ENCODE measurements at places on chromosomes 13 and 19. TPM values are rescaled to one million over a fixed set of nuclear protein-coding genes. Genes with fewer than 3 reads are reported as not detected.

DNA sequence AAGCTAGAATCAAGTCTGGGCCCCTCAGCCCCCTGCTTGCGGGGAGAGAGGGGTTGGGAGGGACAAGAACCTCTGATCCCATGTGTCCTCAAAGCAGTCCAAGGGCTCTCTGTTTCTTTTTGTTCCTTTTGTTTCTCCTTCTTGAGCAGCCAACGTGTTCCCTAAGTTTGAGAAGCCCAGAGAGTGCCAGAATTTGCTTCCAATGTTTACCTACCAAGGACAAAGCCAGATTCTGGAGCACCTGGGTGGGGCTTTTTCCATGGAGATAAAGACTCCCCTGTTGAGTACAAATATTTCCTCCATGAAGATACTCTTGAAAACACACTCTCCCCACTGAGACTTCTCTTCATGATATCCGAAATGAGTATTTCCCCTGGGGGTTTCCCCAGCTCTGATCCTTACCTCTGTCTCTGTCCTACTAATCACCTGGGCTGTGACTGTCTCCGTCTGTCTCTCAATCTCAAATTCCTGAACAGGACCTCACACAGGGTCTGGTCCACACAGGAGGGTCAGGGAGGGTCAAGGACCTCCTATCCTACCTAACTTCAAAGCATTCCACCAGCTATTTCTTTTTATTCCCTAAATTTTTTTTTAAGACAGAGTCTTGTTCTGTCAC is 27.4 kb downstream of the CD177 start:
- DNase-seq, result no peak

The METTL21C gene
- total RNA-seq, result not detected

The SOX1 gene
- total RNA-seq, result not detected

GRCh38 chr19:31352782-31353651 is 3.8 kb upstream of the TSHZ3 start:
- no peak for DNase-seq

DNA sequence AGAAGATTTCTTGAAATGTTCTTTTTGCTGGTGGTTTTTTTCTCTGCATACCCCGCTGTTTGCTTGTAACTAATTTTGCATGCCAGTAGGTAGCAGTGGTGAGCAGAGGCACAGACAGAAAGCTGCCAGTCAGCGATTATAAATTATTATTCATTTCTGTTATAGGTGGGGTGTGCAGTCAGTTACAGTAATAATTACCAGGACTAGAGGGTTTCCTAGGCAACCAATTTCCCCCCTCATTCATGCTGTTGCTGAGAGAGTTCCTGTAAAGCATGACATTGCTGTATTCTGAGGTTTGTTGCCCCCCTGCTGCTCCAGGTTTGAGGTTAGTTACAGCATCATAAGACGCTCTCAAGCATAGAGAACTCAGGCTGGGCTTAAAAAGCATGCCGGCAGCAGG is 104.5 kb downstream of the URI1 start:
- DNase-seq, result no peak

DNA sequence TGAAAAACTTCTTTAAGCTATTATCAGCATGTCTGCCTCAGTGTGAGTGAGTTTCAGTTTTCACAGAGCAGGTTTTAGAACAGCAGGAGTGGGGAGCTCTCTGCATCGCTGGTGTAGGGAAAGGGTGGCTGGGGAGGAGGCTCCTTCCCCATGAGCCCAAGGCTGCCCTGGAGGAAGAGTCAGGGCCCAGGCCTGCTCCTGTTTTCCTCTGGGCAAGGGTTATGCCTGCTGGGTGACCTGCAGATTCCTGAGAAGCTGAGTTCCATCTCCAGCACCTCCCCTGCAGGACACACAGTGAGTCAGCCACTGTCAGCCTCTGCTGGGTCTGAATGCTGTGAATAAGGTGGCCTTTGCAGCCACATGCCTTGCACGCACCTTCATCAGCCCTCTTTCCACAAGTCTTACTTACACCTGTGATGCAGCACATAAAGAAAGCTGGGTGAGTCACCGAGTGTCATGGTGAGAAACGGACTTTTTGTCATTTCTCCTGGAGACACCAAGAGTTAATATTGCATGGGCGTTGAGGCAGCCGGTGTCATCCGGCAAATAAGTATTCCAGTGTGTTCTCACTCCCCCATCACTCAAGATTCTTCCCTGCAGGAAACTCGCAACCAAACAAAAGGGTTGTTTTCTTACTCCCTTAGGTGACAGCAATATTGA is 186.4 kb upstream of the KL start:
- DNase-seq, result no peak

DNA sequence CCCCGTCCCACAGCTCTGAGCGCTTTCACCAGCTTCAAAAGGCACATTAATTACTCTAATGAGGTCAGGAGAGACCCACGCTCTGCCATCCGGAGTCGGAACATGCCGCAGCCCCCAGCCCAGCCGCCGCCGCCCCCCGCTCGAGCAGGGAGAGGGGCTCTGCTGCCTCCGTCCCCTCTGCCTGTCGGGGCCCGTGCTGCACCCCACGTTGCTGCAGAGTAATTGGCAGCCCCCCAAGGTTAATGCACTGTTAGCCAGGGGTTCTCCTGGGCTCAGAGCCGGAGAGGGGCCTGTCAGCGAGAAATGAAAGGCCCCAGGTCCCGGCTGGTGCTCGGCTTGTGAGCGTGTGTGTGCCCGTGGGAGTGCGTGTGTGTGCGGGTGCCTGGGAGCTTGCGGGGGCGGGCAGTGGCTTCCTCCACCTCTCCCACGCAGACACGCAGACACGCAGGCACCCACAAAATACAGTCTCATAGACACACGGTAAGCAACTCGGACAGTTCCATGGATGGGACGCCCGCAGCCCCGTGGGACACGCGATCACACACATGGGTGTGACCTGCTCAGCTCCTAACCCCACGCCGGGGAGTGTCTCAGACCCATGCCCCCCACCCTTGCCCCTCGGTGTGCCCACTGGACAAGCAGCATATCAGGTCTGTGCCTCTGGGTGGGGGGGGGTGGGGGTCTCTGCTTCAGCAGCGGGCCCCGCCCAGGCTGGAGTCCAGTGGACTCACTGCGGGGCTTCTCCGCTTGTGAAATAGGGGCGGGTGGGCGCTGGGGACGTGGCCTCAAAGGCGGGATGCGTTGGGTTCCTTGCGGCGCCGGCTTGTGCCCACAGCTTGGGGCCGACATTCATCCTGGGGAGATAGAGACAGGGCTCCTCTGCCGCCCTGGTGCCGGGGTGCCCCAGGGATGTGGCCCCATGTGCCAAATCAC is 4.8 kb upstream of the EFNA2 start:
- no peak for DNase-seq

DNA sequence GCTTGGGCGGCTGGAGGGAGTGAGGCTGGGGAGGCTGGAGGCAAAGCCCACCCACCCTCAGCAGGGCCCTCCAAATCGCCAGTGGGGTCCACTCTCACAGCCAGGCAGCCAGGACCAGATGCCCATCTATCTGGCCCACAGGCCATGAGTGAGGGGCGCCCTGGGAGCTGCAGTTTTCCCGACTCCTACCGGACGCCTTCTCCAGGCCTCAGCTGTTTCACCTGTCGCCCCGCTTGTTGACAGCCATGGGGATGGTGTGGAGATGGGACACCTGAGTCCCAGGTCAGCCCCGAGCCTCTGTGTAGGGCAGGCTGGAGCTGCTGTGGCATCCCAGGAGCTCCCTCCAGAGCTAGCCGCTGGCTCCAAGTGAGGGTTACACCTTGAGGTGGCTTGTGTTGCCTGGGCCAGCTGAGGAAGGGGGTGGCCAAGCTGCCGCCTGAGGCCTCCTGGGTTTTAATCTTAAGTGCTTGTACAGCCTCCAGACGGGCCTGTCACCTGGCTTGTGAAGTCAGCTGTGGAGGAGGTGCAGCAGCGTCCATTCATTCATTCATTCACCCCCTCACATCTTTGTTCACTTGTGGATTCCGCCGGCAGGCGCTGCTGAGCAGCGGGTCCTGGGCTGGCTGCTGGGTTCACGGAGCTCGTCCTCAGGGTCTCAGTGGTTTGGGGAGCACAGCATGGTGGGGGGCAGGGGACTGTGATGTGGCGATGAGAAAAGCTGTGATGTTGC is 52.0 kb downstream of the COMP start:
- DNase-seq, result no peak

The CNOT3 gene
- total RNA-seq, result 39.4 TPM

The PRR36 gene
- total RNA-seq, result 2.6 TPM

DNA sequence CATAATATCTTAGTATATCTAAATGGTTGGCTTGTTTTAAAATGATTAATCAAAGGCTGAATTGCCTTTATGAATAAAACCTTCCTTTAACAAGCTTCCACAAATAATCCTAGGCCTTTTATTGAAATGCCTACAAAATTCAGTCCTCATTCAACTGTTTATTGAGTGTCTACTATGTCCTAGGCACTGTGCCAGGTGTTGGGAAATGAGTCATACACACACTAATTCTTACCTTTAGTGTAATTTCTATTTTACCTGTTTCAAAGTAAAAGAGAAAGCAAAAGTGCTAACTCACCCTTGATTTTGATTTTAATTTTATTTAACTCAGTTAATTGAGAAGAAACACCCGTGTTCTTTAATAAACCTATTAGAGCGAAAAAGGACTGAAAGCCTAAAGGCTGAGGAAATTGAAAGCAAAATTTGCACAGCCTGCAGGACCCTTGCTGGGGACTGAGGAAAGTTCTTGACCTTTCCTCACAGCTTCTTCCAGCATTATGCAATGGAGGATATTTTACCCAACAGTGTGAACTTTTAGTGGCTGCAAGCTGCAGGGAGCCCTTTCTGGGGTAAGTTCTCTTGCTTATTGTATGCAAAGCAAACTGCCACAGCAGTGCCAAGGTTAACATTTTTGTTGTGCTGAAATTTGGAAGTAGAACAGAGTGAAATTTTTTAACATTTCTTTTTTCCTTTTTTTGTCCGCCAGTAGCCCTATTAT is 83.1 kb downstream of the B3GLCT start:
- no peak for DNase-seq

The IGFL2 gene
- not detected for total RNA-seq

GRCh38 chr19:48329167-48329891 is 4.0 kb downstream of the EMP3 start:
- DNase-seq, result no peak

The UBE2L5 gene
- not detected for total RNA-seq

DNA sequence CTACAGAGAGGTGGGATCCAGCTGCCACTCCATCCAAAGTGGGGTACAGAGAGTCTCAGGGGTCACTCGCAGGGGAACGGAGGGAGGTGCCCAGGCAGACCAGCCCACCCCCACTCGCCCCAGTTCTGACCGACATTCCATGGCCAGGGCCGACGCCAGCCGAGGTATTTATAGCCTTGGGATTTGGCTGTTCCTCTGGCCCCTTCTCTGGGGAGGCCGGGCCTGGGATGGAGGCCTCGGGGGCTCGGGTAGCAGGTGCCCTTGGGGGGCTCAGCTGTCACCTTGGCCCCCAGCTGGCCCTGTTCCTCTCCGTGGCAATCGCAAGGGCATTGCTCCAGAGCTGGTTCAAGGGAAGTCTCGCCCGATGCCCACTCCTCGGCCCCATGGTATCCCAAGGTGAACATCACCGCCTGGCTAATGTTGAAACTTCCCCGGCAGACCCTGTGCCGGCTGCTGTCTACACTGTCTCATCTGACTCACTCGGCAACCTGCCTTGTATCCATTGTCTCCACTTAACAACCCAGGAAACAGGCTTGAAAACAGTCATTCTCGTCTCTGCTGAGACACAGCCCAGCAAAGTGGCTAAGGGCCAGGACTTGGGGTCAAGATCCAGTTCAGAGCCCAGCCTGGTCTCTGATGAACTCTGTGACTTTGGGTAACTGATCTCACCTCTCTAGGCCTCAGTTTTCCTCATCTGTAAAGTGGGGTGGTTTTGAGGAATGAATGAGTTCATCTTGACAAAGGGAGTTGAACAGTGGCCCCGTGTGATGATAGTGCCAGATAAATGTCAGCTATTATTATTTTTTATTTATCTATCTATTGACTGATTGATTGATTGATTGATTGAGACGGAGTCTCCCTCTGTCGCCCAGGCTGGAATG is 9.7 kb downstream of the PRKACA start:
- DNase-seq, result no peak

The KATNAL1 gene
- 17.5 TPM for total RNA-seq

The CATSPERD gene
- not detected for total RNA-seq

GRCh38 chr19:8245869-8246835 is 37.0 kb downstream of the CERS4 start:
- DNase-seq, result no peak

Measured in upper lobe of right lung (tissue), 1 donor.